ENCODE measurements at places on chromosomes 1 and 21.

- DNase-seq, result no peak
Observed at GRCh38 chr1:2059290-2059953, 9.2 kb downstream of the PRKCZ start.

GRCh38 chr1:84735483-84735882 lies 45.2 kb upstream of the SSX2IP start:
- no peak for DNase-seq

- no peak for DNase-seq
Observed at GRCh38 chr1:55789466-55789865, 574.3 kb upstream of the USP24 start.

DNA sequence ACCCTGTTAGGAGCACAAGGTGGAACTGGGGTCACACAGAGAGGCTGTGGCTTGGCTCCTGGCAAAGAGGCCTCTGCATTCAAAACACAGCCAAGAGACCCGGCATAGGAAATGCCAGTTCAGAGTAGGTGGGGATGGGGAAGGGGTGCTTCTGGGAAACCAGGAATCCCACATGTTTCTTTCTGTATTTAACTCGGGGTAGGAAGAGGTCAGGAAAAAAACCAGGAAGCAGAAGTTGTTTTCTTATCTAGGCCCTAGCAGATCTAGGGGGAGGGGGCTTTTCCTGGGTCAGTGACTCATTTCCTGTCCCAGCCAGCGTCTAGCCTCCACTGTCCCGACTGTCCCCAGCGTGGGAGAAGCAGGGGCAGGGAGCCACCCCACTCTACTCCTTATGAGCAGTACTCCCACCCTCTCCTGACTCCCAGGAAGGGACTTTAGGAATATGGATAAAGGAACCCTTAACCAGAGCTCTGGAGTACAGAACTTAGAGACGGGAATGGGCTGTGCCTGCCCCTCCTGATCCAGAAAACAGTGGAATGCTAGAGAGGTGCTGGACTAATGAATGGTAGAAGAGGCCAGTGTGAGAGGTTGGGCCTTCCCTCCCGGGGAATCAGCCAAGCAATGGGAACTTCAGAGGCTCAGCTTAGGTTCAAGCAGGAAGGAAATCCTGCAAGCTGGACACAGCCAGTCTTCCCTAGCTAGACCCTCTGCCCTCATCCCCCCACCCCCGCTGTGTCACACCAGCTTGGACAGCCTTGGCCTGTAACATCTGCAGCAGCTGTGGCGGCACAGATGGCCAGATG lies 5.7 kb downstream of the FHL3 start:
- no peak for DNase-seq

DNA sequence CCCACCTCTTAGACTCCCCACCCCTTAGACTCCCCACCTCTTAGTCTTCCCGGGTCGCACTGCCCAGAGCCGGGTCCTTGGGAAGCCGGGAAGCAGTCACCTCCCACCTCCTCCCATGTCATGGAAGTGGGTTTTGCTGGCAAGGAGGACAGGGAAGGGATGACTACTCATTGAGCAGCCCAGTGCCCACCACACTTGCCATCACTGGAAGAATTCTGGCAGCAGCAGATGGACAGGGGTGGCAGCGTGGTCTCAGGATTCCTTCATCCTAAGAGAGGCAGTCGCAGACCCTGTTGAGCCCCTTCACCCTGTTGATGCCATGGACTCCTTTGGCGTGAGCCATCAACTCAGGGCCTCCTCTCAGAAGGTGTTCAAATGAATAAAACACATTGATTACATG lies 140.8 kb downstream of the PGBD5 start:
- DNase-seq, result no peak
